ENCODE measurements at places on chromosomes 7 and 10. TPM values are rescaled to one million over a fixed set of nuclear protein-coding genes. Genes with fewer than 3 reads are reported as not detected.

DNA sequence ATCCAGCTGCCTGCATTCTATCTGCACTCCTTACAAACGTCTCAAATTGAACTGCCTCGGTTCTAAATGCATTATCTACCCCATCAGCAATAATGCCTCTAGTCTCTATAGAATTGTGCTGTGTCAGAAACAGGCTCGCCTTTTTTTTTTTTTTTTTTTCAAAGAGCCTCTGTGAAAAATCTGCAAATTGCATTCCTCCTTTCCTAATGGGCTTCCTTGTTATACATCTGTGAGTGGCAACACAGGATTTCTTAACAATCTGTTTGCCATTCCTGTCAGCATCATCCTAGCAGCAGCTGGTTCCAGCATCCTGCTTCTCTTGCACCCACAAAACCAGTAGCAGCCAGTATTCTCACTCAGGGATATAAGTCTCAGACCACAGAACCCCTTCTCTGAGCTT is 413.5 kb upstream of the SEMA3D start:
- no peak for DNase-seq

DNA sequence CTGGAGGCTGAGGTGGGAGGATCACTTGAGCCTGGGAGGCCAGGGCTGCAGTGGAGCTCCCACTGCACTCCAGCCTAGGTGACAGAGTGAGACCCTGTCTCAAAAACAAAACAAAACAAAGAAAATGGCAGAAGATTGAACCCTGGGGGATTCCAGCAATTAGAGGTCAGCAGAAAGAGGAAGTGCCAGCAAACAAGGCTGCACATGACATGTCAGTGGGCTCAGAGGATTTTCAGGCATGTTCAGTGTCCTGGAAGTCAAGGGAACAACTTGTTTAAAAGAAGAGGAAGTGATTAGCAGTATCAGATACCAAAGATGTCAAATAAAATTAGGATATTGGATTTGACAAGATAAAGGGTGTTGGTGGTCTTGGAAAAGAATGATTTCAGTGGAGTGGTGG is 32.3 kb downstream of the RAB18 start:
- DNase-seq, result no peak

GRCh38 chr10:127197154-127197432 is 702 bp upstream of the INSYN2A start:
- DNase-seq, result no peak

GRCh38 chr10:91613411-91614187 is 19.3 kb downstream of the PPP1R3C start:
- no peak for DNase-seq

GRCh38 chr10:105121743-105122142 is 480.7 kb downstream of the SORCS3 start:
- no peak for DNase-seq

DNA sequence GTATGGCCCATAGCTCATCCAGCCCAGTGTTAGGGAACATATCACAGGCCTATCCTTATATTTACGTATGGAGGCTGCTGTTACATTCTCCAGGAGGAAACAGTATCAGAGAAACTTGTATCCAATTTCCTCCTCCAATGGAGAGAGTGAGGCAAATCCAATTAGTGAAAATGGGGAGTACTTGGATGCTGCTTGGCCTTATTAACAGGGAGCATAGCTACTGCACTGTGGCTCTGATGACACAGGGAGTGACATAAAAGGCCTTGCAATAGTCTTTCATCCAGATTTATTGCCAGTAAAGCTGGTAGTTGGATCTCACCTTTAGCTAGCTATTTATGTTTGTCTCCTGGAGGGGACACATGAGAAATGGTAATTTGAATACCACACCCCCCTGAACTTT is 313.2 kb upstream of the MTPN start:
- DNase-seq, result no peak

DNA sequence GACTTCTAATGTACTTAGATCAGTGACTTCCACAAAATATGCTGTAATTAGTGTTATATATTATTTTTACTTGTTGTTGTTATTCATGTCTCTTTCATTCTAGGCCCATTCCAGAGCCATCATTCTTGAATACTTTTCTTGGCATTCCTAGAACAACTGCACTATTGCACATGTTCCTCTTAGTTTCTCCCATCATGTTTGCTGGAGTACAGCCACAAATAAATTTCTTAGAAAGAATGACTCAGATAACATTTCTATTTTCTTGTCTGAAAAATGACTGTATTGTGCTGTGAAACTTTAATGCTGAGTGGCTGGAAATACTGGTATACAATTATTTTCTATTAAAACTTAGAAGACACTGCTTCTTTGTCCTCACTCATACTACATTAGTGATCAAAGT is 651.0 kb upstream of the STEAP1 start:
- no peak for DNase-seq

CTAGE6 gene
- total RNA-seq, result 0.88 TPM

GIMAP7 gene
- total RNA-seq, result 34.5 TPM

DLG5 gene
- 13.1 TPM for total RNA-seq

TEX36 gene
- total RNA-seq, result not detected

KCNMA1 gene
- 11.4 TPM for total RNA-seq

Measured in glomerular endothelial cell (primary cell).